ENCODE measurements at places on chromosomes 2 and 18.

- DNase-seq = no peak
These were observed 202.1 kb downstream of the DYSF start for GRCh38 chr2:71655498-71655897.

DNA sequence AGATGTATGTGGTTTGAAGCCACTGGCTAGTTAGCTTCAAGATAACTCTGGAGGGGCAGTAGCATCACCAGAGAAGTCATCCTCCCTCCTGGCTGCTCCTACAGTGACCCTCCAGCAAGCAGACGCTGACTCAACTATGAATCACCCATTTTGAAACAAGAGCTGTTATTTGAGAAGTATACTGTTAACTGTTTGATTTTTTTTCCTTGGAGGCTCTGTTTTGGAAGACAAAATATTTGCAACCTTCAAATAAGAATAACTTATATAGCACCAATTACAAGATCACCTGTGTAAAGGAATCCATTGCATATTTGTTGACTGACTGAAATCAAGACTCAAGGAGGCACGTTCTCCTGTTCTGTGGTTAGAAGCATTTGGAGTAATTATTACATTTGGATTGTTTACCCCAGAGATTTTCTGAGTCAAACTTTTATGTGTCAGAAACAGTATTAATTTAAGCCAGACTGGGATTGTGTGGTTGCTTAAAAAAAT, 313.8 kb downstream of the MTX2 start:
- DNase-seq = no peak

GRCh38 chr18:8871489-8871888, 166.1 kb downstream of the MTCL1 start:
- DNase-seq = no peak

GRCh38 chr2:24970483-24971285, 1.1 kb downstream of the DNAJC27 start:
- DNase-seq = no peak

DNA sequence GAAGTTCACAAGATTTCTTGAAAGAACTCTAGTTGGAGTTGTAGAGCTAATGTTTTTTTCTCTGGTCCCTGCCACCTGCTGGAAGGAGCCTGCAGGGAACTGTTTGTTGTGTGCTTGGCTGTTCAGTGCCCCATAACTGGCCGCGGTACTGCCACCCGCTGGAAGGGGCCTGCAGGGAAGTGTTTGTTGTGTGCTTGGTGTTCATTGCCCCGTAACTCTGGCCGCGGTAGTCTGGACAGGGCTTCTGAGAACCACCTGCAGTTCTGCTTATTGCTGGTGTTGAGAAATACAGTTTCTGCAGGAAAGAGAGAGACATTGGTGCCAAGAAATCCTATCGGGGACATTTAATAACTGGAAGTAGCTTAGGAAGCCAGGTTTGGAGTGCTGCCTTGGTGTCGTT, 58.1 kb downstream of the AGAP1 start:
- DNase-seq = no peak

DNA sequence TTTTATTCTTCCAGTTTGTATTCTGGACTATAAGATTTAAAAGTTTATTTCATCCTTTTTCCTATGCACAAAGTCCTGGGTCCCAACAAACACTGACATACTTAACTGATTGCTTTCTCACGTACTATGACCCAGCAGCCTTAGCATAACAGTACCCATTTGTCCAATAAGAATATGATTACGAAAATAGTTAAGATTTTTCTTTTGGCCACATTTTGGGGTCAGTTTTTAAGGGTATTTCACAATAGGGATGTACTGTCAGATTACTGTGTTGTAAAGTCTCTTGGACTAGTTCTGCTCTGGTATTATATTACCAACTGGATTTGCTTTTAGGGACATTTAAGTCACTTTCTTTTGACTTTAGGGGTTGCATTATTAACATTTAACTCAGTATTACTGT, 46.1 kb downstream of the TTC39C start:
- no peak for DNase-seq

GRCh38 chr2:10169581-10169980, 47.0 kb downstream of the RRM2 start:
- DNase-seq = no peak
